ENCODE measurements at places on chromosomes 12 and 14.

DNA sequence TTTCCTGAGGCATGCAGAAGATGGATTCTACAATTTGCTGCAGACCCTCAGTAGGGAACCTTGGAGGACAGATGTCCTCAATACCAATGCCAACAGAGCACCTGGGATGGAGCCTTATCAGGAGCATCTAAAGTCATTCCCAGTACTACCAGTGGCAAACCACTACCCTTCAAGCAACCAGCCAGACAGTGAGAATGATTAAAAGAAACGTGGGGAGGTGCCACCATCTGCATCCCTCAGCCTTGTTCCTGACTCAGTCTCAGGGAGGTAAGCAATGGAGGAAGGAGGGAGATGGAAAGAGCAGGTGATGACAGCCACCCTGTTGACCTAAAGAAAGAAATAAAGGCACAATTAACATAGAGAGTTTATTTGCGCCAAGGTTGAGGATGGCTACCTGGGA, 175.2 kb upstream of the GRIN2B start:
- DNase-seq = no peak

GRCh38 chr12:96811083-96811482, 96.0 kb upstream of the NEDD1 start:
- DNase-seq = no peak

DNA sequence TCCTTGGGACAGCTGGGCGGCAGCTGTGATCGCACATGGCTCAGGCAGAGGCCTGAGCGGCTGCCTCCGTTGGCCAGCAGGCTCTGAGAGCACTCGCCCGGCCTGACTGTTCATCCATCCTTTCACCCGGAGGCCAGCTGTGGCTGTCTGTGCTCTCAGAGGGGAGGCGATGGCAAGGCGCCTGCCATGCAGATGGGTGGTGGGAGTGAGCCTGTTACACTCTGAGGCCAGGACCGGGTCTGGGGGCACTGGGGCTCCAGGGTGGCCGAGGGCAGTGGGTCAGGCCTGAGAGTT, 292.3 kb downstream of the TMEM121 start:
- DNase-seq = no peak

DNA sequence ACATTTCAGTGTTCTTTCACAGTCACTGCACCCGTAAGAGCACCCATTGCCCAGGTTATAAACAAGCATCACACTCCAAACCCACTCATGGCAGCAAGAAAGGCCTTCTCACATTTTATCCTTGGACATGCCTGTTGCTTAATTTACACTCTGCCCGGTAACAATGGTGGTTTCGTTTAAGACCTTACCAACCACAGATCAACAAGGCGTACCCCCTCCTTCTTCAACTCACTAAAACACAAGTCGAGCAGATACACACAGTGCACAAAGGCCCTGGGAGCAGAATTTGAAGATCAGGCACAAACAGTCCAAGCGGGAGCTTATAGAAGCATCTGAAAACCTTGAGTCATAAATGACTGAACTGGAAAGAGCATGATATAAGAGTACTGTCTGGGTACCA, 98.1 kb downstream of the GALC start:
- DNase-seq = no peak

- DNase-seq = no peak
These were observed 145.9 kb downstream of the PRKCH start for GRCh38 chr14:61467296-61467695.

GRCh38 chr12:92259696-92260251, 114.1 kb upstream of the BTG1 start:
- no peak for DNase-seq

GRCh38 chr12:2013086-2013485, 8.8 kb upstream of the DCP1B start:
- no peak for DNase-seq

- no peak for DNase-seq
These were observed 28.7 kb downstream of the RAP1B start for GRCh38 chr12:68639396-68639767.

DNA sequence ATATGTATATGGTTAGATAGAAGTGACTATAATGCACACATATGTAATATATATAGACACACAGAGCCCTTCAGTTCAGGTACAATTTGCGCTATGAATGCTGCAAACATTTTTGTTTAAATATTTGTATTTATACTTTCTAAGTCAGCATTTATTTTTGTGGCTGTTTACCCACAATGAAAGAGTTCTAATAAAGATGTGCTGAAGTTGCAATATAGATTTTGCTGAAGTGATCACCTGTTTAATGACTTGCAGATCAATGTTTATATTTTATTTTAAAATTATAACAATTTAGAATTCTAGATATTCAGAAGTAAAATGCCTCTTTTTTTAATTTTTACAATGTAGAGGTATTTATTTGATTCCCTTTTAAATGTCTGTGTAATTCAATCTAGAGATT, 3.5 kb downstream of the FOXG1 start:
- DNase-seq = no peak

DNA sequence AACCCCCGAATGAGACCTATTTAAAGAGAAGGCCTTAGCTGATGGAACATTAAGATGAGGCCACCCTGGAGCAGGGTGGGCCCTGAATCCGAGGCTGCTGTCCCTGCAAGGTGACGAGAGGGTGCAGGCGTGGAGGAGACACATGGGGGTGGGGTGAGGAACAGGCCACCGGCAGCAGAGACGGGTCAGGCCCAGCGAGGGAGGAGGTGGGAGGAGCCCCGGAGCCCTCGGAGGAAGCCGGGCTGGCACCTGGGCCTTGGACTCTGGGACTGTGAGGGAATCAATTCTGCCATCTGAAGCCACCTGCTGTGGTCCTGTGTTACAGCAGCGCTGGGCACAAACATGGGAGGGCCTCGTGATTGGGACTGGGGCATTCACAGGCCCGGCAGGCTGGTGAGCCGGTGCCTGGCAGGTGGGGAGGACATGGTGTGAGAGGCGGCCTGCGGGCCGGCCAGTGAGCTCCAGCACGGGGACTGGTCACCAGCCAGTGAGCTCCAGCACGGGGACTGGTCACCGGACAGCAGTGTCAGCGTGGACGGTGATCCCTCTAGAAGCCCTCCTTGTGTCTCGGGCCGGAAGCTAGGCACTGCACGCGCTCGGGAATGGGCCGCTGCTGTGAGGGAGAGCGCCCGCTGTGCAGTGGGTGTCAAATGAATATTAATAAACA, 46.7 kb downstream of the NOC4L start:
- DNase-seq = no peak

- DNase-seq = no peak
These were observed 28.1 kb downstream of the SPTSSA start for GRCh38 chr14:34433957-34434356.

DNA sequence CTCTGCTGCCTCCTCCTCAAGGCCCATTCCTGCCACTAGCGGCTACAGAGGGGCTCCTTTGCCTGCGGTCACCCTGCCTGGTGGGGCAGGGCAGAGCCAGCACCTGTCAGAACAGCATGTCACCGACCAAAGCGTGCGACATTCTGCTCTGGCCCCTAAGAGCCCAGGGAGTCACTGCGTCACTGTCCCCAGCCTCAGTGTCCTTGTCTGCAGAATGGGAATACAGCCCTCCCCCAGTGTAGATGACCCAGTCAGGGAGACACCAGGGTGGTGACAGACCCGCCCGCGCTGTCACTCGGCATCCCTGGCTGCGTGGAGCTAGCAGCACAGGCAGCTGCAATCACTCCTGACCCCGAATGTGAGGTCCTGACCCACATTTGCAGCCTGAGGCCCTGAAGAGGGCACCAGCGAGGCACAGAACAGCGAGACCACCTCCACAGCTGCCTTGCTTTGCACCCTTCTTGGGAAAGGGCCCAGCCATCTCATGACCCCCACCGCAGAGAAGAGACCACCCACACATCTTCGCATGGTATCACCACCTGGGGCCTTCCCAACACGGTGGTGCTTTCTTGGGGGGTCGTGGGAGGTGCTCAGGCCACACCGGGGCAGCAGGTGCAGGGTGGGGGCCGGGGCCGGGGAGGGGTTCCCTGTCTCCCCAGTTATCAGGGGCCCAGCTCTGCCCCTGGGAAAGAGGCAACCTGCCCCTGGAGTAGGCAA, 2.5 kb downstream of the AHNAK2 start:
- no peak for DNase-seq

GRCh38 chr14:92638904-92639303, 109.5 kb downstream of the LGMN start:
- no peak for DNase-seq

DNA sequence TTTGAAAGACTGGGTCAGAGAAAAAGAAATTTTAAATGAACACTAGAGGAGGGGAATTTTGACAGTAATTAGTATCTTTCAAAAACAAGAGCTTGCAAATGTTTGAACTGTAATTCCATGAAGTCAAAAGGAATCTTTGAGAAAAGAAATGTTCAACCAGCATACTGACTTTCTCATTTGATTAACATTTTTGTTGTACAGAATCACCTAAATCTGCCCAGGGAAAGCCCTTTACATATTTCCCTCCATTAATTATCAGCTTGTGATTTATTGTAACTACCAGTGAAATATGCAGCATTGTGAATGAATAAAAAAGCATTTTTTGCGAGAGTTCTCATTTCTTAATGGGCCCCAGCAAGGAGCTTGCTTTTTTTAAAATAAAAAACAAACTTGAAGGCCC, 61.2 kb upstream of the CCDC91 start:
- DNase-seq = no peak

- no peak for DNase-seq
These were observed 752 bp downstream of the PRICKLE1 start for GRCh38 chr12:42588524-42589464.

All from activated CD8-positive, alpha-beta memory T cell treated with anti-CD3 and anti-CD28 coated beads for 1 hour (primary cell).